AG09309 (cell line): ENCODE measurements at places on chromosomes 13 and 19.

GRCh38 chr19:40607311-40608239 lies 6.4 kb downstream of the LTBP4 start:
- DNase-seq, result no peak

DNA sequence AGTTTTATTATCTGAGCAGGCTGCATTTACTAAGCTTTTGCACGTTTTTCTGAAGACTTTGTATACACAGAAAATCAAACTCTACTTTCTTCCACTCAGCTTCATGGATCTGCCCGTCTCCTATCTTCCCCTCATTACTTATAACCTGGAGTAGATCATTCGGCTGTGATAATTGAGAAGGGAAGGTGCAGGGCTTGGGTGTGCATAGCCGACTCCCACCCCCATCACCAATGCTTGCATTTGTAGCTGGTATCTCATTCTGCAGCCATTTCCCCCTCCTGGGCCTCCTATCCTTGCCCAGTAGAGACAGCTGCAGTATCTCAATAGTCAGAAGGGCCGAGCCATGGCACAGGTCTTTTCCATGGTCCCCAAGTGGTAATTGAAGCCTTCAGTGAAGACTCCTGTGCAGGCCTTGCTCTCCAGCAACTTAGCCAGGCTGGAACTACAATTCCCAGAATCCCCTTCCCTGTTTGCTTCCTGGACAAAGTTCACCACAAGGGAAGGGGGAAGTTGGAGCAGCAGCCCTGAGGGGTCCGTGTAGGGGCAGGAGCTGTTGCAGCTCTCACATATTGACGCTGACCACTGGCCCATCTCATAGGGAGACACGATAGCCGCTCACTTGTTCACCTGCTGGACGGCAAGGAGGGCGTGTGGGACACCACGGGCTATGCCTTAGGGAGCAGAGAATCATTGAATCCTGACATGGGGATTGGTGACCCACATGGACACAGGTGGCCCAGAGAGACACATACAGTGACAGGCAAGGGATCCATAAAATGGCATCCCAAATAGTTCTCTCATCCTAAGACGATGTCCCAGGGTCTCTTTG lies 2.1 kb upstream of the SIGLEC8 start:
- no peak for DNase-seq

DNA sequence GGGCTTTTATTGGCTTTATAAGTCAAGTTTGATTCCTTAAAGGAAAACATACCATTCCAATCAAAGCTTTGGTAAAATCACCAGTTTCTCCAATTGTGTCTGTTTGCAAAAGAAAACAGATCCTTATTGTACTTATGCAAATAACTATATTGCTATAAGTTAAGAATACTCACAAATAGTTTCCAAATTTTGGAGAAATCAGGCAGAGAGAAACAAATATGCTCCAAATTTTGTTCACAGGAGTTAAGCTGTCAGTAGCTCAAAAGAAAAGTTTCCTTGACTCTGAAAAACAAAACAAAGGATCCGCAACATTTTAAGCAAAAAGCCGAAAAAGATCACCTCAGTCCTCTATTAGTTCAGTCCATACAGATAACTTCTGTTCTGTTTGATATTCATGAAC lies 19.2 kb upstream of the IGFL4 start:
- no peak for DNase-seq

DNA sequence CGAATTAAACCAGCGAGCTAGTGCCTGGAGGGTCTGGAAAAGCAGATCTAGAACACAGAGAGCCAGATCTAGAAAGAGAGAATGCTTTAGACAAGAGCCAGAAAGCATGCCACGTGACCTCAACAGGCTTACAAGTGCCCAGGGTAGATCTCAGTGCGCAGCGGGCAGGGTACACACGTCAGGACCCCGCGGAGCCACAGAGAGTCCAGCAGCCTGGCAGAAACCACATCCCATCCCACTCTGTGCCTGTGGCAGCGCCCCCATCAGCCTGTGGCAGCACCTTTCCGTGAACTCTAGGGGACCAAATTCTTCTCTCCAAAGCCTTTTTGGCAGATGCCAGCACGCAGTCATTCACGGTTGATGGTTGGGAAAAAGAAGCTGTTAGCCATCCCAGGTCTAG lies 5.9 kb downstream of the ARHGEF1 start:
- no peak for DNase-seq

DNA sequence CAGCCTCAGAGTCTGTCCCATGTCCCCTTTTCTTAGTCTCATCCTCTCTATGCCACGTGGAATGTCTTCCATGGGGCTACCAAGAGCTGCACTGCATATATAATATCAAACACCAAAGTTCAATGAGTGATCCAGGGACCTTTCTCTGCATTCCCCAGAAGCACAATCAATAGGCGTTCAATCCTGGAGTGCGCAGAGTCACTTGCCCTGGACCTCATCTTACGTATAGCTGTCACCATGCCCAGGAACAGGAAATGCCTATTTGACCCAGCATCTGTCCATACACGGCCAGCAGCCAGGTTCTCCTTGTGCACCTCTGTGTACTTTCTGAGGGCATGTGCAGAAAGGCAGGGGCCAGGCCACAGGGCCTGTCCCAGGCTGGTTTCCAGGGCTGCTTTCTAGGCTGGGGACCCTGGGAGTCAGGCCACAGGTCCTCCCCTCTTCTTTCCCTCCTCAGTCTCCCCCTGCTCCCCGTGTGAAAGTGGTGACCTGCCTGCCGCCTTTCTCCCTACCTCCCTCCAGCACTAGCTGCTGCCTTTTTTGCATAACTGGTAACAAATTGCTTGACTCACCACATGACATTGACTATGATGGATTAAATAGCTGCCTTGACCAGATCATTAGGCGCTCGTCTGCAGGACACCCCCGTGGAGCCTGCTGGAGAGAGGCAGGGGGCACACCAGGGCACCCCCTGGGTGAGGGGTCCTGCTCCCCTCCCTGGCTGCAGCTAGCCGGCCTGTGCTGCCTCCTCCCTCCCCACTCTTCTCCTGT lies 222.0 kb downstream of the ZNF536 start:
- no peak for DNase-seq

DNA sequence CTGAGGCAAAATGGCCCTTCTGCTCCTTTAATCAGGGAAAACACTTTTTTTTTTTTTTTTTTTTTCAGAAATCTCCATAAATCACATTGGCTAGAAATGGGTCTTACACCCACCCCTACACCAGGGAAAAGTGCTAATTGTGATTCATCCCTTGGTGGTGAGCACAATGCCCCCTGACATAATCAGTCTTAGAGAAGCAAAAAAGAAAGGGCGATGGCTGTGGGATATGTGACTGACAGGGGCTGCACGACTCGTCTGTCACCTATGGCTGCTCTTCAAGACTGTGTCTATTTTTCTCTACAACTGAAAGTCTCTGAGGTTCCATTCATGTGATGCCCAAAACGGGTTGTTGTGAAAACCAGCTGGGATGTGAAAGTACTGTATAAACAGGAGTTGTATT lies 3.6 kb upstream of the GPC6 start:
- no peak for DNase-seq

GRCh38 chr19:55080968-55081769 lies 5.5 kb downstream of the EPS8L1 start:
- no peak for DNase-seq

- no peak for DNase-seq
These were observed 41.9 kb downstream of the WASF3 start for GRCh38 chr13:26599403-26599802.

- peak; percentile 81 for DNase-seq
These were observed 6.0 kb upstream of the BSG start for GRCh38 chr19:566403-566802.

- DNase-seq, result no peak
These were observed 484.2 kb upstream of the SLITRK1 start for GRCh38 chr13:84366506-84366905.

DNA sequence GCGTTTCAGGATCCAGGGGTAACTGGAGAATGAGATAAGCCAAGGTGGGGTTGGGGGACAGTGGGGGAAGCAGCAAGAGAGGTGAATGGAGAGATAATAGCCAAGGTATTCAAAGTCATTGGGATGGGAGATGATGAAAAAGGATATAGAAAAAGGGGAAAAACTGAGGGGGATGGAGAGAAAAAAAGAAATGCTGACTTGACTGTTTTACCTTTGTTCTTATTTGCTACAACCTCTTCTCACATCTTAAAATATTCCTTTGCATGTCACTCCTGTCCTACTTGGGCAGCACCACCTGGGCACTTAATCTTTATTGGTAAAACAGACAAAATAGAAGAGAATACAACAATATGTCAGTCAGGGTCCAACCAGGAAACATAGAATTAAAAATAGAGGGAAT lies 56.0 kb upstream of the FNDC3A start:
- DNase-seq, result no peak

- no peak for DNase-seq
These were observed 38.8 kb upstream of the ALOX5AP start for GRCh38 chr13:30696278-30697176.

DNA sequence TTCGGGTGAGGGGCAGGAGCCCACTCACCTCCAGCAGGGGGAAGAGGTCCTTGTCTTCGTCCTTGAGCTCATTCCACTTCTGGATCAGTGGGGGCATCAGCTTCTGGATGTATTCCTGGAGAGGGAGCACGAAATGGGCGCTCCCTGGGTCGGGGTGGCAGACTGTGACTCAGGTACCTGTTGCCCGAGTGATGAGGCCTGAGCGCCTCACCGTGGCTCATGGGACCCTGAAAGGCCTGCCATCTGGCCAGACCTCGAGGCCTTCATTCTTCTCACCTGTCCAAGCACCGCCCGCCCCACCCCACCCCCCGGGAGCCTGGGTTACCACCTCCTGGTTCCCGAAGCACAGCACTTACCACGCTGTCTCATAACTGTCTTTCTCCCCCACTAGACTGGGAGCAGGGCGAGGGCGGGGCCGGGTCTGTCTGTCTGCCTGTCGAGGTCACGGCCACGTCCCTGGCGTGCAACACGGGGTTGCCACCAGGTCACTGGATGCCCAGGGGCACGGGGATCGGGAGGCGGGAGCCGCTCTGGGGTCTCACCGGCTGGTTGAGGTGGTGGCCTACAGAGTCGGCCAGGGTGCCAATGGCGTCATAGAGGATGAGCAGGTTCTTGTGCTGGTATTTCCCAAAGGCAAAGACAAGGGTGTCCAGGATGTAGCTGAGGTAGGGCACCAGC lies 9.4 kb upstream of the FBXW9 start:
- no peak for DNase-seq

DNA sequence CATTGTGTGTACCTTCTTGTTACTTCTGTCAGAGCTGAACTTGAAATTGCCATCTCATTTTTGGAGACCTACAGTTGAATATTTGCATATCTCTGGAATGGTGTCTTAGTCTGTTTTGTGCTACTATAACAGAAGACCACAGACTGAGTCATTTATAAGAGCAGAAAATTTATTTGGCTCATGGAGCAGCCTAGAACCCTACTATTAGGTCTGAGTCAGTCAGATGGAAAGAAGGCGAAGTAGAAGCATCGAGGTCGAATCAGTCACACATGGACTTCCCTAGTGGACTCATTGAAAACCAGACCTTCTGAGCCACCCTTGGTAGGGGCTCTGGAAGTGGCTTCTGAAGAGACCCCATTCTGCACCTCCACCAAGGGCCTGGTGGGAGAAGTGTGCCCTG lies 33.9 kb upstream of the TPT1 start:
- no peak for DNase-seq

- no peak for DNase-seq
These were observed 73.0 kb upstream of the FAM216B start for GRCh38 chr13:42708391-42708790.

DNA sequence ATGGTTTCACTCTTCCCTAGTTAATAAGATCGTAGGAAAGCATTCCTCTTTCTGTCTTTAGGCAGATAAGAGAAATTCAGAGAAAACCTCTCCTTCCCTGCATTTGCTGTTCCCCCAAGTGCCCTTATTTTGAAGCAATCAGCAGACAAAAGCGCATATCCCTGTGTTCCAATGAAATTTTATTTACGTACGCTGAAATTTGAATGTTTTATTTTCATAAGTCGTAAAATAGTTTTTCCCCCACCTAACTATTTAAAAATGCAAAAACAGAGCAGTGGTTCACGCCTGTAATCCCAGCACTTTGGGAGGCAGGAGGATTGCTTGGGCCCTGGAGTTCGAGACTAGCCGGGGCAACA lies 17.2 kb upstream of the MRI1 start:
- no peak for DNase-seq

GRCh38 chr13:41231786-41232185 lies 31.6 kb downstream of the MTRF1 start:
- DNase-seq, result no peak

DNA sequence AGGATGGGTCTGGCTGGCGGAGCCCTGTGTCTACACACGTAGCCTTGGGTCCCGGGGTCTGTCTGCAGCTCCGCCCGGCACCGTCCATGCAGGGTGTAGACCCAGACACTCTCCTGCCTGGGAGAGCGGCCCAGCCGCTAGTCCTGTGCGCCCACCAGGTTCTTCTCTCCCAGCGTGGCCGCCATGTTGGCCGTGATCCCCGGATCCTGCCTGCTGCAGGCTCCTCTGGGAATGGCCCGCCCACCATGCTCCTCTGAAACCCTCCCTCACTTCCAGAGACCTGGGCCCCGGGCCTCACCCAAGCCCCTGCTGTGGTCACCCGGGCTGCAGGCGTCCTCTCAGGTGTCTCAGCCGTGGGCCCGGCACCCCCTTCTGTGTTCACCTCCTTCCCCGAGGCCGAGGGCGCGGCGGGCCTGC lies 57.7 kb upstream of the MCF2L start:
- DNase-seq, result no peak

- no peak for DNase-seq
These were observed 210.9 kb upstream of the SPRY2 start for GRCh38 chr13:80551650-80552497.

DNA sequence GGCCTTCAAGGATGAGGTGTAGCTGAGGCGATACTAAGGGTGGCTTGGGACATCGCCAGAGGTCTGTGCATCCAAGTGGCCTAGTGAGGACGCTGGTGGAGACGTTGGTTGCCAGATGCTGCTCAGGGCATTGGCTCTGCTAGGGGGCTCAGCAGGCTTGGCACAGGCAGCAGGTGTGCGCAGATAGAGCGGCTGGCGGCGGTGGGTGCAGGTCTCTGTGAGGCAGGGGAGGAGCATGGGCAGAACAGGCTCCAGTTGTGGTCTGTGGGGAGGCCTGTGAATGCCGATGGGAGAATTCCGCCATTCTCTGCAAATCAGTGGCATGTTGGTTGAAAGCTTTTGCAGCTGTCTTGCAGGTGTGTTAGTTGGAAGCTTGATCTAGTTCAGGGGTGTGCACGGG lies 21.2 kb downstream of the PRAM1 start:
- DNase-seq, result no peak

- DNase-seq, result no peak
These were observed 112.1 kb downstream of the RAB20 start for GRCh38 chr13:110449219-110450015.
